ENCODE measurements at places on chromosomes 1 and 21.
A peak's percentile ranks its signal among the peaks of the same experiment; 100 is the strongest.

DNA sequence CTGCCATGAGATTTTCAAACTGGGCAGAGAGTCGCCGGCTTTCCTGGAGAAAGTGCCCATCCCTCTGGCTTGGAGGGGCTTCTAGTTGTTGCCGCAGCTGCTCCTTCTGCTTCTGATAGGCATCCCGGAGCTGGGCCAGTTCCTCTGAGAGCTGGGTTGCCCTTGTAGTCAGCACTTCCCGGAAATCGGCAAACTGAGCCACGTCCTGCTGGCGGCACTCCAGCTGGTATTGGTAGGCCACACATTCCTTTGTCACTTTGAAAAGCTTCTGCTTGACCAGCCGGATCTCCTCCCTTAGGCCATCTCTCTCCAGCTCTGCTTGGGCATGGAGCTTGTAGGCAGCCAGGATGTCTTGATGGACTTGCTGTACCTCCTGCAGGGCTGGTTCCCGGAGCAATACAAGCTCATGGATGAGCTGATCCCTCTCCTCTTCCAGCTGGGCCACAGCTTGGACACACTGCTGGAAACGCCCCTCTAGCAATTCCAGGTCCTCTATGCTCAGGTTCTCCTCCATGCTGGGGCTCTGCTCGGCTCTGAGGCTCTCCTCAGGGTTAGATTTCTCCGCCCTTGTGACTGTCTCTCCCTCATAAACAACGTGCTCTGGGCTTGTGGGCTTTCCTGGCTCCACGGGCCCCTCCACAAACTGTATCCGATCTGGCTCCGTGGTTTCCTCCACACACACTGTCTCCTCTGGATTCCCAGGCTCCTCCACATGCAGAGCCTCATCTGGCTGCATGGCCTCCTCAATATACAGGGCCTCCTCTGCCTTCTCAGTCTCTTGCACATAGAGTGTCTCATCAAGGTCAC lies 7.3 kb downstream of the SYNC start:
- DNase-seq, result no peak

DNA sequence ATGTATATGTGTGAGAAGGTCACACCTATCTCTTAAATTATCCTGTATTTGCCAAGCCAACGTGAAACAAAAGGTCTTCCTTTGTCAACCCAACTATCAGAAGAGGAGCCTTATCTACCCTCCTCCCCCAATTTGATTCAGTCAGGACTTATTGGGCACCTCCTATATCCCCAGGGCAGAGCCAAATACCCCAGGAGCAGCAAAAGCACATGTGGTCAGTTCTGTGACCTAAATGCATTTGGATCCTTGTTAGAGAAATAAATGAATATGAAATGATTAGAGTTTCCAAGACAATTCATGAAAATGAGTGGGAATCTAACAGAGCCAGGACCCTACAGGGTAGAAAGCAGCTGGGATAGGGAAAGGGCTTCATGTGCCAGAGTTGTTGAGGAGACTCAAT lies 37.0 kb upstream of the KCND3 start:
- no peak for DNase-seq

DNA sequence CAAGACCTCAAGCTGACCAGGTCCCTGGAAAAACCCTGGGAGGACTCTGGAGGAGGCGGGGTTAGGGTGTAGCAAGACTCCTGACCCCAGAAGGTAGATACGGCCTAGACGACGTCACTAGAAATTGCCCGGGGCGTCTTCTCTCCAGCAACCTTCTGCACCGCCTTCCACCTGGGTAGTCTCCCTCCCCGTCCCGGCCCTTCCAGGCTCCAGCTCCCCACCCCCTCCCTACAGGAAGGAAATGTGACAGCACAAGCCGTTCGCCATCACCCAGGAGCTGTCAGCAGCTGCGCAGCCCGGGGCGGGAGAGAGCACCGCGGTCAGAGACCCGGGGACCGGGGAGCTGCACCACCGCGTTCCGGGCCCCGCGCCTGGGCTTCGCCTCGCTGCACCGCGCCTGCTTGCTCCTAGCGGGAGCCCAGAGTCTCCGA lies 20.0 kb downstream of the SERTAD4 start:
- DNase-seq, result no peak

DNA sequence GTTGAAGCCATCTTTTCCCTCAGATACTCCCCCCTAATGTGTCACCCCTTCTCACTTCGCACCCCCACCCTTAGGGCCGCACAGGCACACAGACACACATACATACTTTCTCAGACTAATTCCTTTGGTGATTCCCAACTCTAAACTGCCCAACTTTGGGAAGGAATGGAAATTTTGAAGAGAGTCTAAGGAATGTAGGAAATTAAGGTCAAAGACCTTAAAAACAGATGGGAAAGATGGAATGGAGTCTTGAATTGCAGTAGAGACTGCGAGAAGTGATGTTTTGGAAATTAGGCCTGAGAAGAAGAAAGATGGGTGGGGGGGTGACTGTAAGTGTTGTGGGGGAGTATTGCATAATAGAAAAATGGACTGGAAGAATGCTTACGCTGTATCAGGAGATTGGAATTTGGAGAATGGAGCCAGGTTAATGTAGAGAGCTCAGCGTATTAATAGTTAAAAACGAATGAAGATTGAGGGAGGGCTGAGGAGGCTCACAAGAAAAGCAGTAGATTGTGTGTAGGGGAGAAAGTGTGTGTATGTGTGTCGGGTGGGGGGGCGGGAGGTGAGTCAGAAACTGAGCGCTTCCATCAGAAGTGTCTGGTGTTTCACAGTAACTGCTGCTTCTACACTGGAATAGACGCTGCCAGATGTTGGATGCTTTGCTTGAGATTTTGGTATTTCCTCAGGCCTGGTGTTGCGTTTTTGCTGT lies 1.7 kb downstream of the PIP5K1A start:
- no peak for DNase-seq

DNA sequence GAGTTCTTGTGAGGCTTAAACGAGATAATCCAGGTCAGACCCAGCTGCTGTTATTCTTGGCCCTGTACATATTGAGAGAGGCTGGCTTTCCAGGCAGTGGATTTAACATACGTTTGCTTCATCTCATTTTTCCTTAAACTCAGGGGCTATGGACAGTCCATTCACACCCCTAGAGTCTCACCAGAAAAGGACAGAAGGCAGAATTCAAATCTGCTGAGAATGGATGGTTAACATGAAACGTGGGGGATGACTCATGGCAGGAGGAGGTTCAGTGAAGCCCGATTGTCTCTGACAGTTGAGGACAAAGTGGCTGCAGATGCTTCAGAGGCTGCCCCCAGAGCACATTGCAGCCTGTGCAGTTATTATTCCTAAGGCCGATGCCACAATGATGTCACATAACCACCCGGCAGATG lies 39.5 kb downstream of the TGFB2 start:
- DNase-seq, result no peak

DNA sequence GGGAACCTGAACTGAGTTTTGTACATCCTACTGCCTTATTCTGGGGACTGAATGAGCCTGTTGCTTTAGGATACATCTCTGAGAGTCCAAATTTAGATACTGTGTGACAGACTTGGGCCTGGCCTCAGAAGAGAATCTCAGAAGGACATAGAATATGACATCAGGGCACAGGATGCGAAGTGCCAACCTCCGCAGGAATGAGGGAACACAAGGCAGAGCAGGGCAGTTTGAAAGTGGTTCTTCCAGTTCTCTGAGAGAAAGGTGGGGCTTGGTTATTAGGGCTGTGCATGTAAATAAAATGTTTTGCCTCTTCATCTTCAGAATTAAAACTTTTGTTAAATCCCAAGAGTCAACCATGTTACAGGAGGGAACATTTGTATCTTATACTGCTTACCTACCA lies 23.1 kb downstream of the TRAF5 start:
- no peak for DNase-seq

- DNase-seq, result peak; percentile 26
Measured at GRCh38 chr1:158527190-158527815, 26.9 kb downstream of the OR6Y1 start.

DNA sequence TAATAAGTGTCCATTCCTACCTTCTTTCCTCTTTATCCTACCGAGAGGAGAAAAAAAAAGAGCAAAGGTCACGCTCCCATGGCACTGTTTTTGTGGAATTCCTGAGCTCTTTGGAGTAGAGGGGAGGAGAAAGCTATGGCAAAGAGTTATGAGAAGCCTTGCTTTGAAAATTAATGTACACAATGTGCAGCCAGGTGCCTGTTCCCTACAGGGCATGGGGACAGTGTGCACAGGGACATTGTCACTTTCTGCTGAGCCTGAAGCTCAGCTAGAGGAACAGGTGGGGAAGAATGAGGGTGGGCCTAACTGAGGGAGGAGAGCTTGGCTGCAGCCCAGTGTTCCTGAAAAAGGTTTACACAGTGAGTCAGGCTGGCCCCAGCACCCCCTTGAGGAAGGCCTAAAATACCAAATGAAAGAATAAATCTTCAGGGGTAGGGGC lies 66.1 kb downstream of the PLXNA2 start:
- no peak for DNase-seq

GRCh38 chr1:167541610-167542009 lies 12.0 kb downstream of the CREG1 start:
- no peak for DNase-seq

DNA sequence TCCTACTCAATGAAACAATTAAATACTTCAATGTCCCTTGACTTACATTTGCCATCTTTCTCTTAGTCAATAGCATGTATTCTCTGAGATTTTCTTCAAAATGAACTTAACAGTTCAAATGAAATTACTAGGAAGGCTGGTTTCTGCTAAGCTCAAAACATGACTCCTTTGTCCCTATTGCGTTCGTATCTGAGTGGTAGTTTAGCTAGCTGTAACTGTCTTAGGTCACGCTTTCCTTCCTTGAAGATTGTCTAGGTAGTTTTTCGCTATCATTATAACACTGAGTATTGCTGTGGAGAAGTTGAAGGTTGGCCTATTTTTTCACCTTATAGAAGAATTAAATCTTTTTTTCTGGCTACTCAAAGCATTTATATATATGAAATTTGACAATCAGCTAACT lies 1535.2 kb downstream of the PLA2G4A start:
- no peak for DNase-seq

- DNase-seq, result no peak
Measured at GRCh38 chr21:38716942-38717341, 88.8 kb upstream of the ETS2 start.

DNA sequence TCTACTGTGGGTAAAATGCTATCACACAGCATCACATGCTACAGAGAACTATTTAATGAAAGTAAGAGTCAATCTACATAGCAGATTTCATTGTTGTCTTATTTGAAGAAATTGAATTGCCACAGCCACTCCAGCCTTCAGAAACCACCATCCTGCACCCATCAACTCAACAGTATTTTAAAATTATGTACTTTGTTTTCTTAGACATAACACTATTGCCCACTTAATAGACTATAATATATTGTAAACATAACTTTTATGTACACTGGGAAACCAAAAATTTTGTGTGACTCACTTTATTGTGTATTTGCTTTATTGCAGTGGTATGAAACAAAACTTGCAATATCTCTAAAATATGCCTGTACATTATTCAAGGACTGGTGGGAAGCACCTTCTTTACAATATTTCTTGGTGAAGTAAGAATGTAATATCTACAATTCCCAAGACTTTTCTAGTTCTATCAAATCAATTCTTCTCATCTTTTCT lies 133.0 kb downstream of the DUSP10 start:
- DNase-seq, result no peak

- no peak for DNase-seq
Measured at GRCh38 chr1:156421939-156422601, 53.1 kb downstream of the RHBG start.

GRCh38 chr1:228150461-228151179 lies 890 bp downstream of the GJC2 start:
- DNase-seq, result no peak

- DNase-seq, result no peak
Measured at GRCh38 chr1:90509225-90510048, 207.7 kb downstream of the BARHL2 start.

- DNase-seq, result no peak
Measured at GRCh38 chr1:169118227-169118626, 11.7 kb downstream of the ATP1B1 start.

- DNase-seq, result no peak
Measured at GRCh38 chr1:21586846-21587601, 77.8 kb downstream of the ALPL start.

All from epithelial cell of prostate (primary cell).